Neural crest cell (in vitro differentiated cells): ENCODE measurements at places on chromosomes 16 and 17. TPM values are rescaled to one million over a fixed set of nuclear protein-coding genes. Genes with fewer than 3 reads are reported as not detected.

The FOXN1 gene
- not detected in 2 replicates for total RNA-seq

The HNF1B gene
- not detected in 2 replicates for total RNA-seq

The KRTAP4-5 gene
- not detected in 2 replicates for total RNA-seq

The ADGRG1 gene
- total RNA-seq = 56.6 and 58.5 TPM in 2 replicates

The RNF222 gene
- not detected in 2 replicates for total RNA-seq

The MYH1 gene
- total RNA-seq = not detected in 2 replicates

The SCARF1 gene
- 0.42 and 1.1 TPM in 2 replicates for total RNA-seq

The SLC7A6OS gene
- total RNA-seq = 21.3 and 23.8 TPM in 2 replicates

The GRIN2C gene
- 0.02 and 0.07 TPM in 2 replicates for total RNA-seq

The NGFR gene
- total RNA-seq = 322 and 334 TPM in 2 replicates

The EME1 gene
- 25.5 and 31.4 TPM in 2 replicates for total RNA-seq

The KRT28 gene
- total RNA-seq = not detected in 2 replicates

The CMIP gene
- 41.2 and 44.6 TPM in 2 replicates for total RNA-seq

The NACA2 gene
- not detected in 2 replicates for total RNA-seq

The LHX1 gene
- 0.43 and 1.1 TPM in 2 replicates for total RNA-seq

The ENKD1 gene
- total RNA-seq = 23.3 and 24.5 TPM in 2 replicates

The VASN gene
- total RNA-seq = 0.91 and 1.2 TPM in 2 replicates

The NDE1 gene
- 72.2 and 74.0 TPM in 2 replicates for total RNA-seq

The CDH1 gene
- total RNA-seq = 0.48 and 1.1 TPM in 2 replicates

The SCIMP gene
- total RNA-seq = not detected in 2 replicates

The SLC16A3 gene
- total RNA-seq = 1.5 and 8.6 TPM in 2 replicates

The KRT40 gene
- not detected in 2 replicates for total RNA-seq

The CD79B gene
- total RNA-seq = 0.86 and 1.0 TPM in 2 replicates

The KRT31 gene
- not detected in 2 replicates for total RNA-seq

The HOXB5 gene
- 2.3 and 2.6 TPM in 2 replicates for total RNA-seq

The ARL5C gene
- not detected in 2 replicates for total RNA-seq

The ZSCAN10 gene
- total RNA-seq = not detected in 2 replicates

The TNFSF12 gene
- 4.1 and 5.4 TPM in 2 replicates for total RNA-seq

The EMP2 gene
- total RNA-seq = 23.4 and 28.1 TPM in 2 replicates

The C16orf82 gene
- 1.2 and 1.4 TPM in 2 replicates for total RNA-seq

The SLC43A2 gene
- total RNA-seq = 13.9 and 15.5 TPM in 2 replicates

The CACNG3 gene
- total RNA-seq = not detected in 2 replicates

The C17orf107 gene
- total RNA-seq = 1.7 and 1.8 TPM in 2 replicates

The CTRB2 gene
- not detected in 2 replicates for total RNA-seq

The ARHGDIG gene
- 2.0 and 3.0 TPM in 2 replicates for total RNA-seq

The DECR2 gene
- total RNA-seq = 22.4 and 25.7 TPM in 2 replicates

The MGAT5B gene
- total RNA-seq = 14.3 and 14.6 TPM in 2 replicates

The SCGB1C2 gene
- not detected in 2 replicates for total RNA-seq

The STX1B gene
- 12.1 and 14.1 TPM in 2 replicates for total RNA-seq

The KRTAP4-9 gene
- total RNA-seq = not detected in 2 replicates

The WDR59 gene
- total RNA-seq = 85.3 and 87.6 TPM in 2 replicates

The CCL16 gene
- not detected in 2 replicates for total RNA-seq

The SLC35G6 gene
- not detected in 2 replicates for total RNA-seq

The CKLF gene
- total RNA-seq = 48.8 and 51.2 TPM in 2 replicates

The KRTAP16-1 gene
- total RNA-seq = not detected in 2 replicates

The MRPL58 gene
- total RNA-seq = 35.3 and 37.6 TPM in 2 replicates

The SPECC1 gene
- 71.0 and 80.8 TPM in 2 replicates for total RNA-seq

The TEKT5 gene
- total RNA-seq = 0.25 and 0.68 TPM in 2 replicates
